ENCODE measurements at places on chromosomes 6 and 20.

DNA sequence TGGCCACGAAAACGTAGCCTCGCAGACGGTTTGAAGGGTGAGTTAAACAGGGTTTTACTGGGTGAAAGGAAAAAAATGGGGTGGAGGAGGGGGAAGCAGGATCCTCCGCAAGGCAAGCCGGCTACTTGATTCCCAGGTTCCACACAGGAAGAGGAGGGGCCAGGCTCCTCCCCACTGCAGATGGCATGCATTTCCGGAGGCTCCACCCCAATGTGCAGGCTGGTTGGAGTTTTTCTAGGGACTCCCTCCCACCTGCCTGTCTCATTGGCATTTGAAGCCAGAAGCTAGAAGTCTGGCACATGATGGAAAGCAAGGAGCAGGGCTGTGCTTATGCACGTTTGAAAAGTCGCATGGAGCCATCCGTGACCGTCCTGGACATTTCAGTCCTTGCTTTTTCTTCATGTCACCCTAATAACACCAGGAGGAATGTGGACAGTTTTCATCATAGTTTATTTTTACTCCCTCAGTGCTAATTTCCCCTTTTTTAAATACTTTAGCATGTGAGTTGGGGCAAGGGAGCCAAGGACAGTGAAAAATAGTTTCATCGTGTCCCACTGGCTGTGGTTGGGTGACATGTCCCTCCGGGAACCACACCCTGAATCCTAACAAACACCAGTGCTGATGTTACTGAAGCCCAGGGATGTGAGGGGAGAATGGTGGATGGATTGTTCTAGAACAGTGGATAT is 100.1 kb upstream of the INSM1 start:
- no peak for DNase-seq

DNA sequence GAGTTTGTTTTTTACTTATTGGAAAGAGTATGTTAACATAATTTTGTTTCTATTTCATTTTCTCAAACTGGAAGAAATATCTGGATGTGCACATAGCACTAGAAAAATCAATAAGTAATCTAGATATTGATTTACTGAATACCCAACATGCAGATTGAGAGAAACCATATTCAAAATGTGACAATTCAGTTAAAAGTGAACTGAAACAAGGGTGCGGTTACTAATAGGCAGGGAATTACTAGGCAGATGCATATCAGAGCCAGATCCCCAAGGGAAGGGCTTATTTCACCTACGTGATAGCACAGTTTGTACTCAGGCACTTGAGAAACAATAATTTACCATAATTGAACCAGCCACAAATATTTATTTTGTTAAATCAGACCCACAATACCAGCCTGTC is 493.1 kb upstream of the FLRT3 start:
- no peak for DNase-seq

GRCh38 chr6:163422550-163422949 is 8.0 kb downstream of the QKI start:
- DNase-seq, result no peak

DNA sequence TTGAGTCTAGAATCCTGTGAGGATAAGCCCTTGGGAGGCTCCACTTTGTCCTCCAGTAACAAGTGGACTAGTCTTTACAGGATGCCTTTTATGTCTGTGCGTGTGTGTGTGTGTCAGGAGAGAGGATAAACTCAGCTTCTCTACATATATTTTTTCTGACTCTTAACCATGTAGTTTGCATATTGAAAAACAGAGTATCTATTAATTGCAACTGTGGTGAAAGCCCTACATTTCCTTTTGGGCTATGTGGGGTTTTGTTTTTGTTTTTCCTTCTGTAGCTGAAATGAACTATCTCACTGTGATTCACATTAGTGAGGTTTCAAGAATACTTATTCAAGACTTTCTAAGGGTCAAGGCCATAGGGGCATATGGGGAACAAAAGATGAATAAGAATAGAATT is 17.7 kb downstream of the TPBG start:
- DNase-seq, result no peak

DNA sequence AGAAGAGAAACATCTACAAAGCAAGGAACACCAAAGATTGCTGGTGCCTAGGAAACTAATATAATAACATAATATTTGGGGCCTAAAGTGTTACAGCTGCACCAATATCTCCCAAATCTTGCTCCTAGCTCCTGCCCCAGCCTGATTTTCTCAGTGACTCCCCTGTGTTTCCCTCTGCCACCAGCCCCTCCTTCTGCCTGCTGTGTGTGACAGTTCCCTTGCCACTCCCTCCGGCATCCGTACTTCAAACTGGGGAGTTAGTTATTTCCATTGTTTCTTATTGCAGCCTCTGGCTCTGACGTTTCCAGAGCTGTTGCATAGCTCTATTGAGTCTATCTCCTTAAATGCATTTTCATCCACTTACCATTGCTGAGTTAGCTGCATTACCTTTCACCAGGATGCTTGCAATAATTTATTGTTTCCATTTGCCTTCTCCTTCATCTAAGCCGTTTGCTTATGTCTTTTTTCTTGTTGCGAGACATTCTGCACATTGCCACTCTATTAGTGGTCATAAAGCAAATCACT is 43.1 kb downstream of the ESR1 start:
- DNase-seq, result no peak

GRCh38 chr6:42726026-42726425 is 3.6 kb upstream of the PRPH2 start:
- DNase-seq, result no peak

- peak; percentile 40 for DNase-seq
These were observed 175.8 kb upstream of the GGTLC1 start for GRCh38 chr20:24164360-24164759.

DNA sequence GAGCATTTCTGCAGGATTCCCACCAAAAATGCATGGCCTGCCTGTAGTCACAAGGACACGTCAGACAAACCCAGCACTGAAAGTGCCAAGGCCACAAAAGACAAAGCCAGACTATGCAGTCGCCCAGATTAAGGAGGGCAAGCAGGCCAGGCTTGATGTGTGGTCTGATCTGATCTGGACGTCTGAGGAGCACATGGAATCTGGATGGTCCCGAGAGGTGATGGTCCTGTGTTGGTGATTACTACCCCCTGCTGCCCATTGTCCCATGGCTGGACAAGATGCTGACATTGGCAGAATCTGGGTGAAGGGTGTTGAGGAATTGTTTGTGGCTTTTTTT is 17.1 kb downstream of the NPEPL1 start:
- no peak for DNase-seq

GRCh38 chr20:32191873-32192272 is 15.7 kb downstream of the PLAGL2 start:
- no peak for DNase-seq

DNA sequence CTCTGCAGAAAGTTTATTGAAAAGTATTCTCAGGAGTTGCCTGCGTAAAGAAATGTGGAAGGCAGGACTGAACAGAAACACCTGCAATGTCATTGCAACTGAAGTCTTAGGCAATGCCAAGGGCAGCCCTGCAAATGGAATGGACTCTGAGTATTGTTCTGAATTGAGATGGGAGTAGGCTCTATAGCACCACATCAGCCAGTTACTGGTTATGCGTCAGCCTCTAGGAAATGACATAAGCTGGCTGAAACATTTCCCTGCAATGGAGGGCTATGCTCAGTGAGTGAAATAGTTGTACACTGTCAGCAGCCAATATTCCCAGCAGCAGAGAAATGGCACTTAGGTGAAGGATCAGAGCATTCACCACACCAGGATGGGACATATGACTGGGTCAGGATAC is 13.8 kb upstream of the GJE1 start:
- DNase-seq, result no peak

DNA sequence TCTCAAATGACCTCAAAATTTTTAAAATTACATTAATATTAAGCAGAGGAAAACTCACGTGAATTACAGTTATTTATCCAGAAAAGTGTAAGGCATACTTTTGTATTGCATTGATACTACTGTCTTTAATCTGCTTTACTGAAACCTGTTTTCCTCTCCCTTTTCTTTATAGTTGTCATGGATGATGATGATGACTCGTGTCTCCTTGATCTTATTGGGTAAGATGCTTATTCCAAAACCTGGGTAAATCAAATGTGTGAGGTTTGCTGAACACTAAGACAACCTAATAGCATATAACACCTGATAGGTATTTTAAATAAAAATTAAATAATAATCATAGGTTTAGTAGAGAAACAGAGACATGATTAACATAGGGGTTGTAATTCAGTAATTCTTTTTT is 40.0 kb downstream of the BICRAL start:
- DNase-seq, result no peak

DNA sequence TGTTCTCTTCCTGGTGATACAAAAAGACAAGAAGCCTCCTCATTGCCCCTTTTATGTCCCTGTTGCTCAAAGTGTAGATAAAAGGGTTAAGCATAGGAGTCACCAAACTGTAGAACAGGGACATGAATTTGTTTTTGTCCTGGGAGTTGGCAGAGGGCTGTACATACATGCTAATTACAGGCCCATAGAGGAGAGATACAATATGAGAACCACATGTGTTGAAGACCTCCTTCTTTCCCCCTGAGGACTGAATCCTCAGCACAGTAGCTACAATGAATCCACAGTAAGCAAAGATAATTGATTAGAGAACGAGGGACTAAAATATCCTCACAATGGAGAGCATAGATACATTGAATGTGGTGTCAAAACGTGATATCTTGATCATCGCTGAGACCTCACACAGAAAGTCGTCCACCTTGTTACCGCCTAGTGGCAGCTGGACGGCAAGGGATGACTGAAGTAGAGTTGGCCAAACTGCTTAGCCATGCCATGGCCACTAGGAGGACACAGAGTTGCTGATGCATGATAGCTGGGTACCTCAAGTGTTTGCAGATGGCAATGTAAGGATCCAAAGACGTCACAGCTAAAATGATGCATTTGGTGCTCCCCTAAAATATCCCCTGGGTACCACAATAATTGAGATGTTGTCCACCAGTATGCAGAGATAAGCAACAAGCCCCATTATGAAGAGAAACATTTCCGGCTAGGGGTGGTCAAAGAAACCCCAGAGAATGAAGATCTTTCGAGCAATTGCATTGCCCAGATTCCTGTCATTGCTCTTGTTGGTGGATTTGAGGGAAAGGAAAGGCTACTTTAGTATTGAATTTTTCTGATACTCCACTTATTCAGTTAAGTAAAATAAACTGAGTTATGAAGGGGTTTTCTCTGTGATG is 15.0 kb downstream of the OR2B3 start:
- DNase-seq, result no peak

DNA sequence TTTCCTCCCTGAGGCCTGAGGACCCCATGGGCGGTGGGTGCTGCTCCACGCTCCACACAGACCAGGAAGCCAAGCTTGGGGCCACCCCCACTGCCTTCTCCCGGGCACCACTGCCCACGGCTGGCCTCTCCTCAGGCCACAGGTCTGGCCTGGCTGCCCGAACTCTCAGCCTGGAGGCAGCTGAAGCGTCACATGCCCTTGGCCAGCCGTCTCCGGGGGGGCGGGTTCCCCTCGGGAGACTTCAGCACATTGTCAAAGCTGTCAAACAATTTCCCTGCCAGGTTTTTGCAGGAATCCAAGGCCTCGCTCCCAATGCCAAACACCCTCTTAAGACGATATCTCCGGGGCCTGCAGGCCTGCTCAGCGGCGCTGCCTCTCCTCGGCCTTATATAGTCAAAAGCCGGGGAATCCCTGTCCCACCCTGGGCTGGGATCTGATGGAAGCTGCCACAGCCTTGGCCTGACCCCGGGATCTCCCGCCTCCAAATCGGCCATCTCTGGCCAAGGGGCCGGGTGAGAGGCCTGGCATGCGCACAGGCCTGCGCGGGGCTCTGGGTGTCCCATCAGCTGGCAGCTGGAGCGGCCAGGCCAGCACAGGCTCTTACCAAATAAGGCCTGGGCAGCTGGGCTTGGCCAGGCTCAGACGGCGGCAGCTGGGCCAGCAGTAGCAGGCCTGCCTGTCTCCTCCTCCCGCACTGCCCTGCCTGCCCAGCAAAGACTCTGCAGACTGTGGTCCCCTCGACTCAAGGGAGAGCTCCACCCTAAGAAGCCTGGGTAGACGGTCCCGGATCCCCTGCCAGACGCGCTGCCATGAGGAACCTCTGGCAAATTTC is 49.7 kb downstream of the RBM38 start:
- no peak for DNase-seq

DNA sequence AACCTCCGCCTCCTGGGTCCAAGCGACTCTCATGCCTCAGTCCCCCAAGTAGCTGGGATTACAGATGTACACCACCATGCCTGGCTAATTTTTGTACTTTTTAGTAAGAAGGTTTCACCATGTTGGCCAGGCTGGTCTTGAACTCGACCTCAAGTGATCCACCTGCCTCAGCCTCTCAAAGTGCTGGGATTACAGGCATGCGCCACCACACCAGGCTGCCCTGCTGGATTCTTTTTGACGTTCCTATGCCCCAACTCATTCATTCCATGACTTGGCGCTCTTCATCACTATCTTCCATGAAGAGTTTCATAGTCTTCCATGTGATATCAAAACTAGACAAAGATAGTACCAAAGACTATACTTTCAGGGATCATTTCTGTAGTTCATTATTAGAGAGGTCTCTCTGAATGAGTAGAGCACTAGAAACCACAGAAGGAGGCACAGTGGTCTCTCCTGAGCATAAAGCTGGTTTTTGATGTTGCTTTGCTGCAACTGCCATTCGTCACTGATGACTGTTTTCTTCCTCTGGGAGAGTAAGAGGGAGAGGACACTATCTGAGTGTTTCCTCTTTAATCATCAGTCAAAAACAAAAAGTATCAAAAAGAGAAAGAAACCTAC is 23.5 kb downstream of the DNAAF9 start:
- no peak for DNase-seq

- no peak for DNase-seq
These were observed 5.6 kb upstream of the STX16 start for GRCh38 chr20:58645412-58645968.

DNA sequence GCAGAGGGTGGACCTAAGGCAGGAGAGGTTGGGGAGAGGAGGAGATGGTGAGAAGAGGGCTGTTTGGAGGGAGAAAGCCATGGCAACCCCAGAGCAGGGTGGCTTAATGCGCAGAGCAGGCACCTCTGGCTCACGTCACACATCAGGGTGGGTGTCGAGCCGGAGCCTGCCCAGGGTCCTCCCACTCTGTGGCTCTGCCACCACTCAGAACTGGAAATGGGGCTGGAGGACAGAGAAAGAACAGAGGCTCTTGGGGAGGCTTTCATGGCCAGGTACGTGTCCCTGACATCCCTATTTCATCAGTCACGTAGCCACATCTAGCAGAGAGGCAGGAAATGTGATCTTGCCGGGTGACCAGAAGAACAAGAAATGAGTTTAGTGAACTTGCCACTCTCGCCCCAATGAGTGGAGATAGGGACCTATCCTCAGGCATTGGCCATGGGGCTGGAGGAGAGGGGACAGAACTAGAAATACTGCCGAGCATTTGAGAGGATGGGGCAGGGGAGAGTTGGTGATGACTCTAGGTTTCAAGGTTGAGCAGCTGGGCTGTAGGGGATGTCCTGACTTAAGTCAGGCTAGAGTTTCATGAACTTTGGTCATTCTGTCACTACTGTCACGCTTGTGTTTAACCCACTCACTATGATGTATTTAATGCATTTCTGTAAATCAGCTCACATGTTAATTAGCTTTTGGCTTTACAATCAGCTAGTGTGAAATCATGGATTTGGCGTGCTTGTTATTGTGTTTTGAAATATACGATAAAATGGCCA is 52.7 kb downstream of the CDH26 start:
- no peak for DNase-seq
